ENCODE measurements at places on chromosomes 5 and 9.

GRCh38 chr5:72107901-72108201, 576 bp downstream of the MAP1B start:
- no peak for DNase-seq

DNA sequence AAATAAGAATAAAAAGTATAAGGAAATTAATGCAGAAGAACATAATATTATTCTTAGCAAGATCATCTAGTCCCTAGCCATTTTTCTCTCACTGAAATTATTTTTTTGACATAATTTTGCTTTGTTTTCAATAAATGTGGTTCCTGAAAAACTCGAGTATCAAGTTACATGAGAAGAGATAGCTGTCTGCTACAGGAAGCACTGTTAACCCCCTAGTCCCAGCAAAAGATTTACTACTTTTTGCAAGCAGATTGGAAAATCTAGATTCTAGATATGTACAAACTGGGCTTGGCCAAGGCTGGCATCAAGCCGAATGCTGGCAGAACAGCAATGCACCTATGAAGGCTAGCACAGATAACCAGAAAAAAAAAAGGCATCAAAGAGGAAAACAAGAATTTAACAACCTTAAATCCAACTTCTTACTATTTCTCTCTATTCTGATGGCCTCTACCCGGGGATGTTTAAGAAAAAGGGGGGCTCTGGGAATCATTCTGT, 21.9 kb upstream of the ISCA1 start:
- DNase-seq: no peak

DNA sequence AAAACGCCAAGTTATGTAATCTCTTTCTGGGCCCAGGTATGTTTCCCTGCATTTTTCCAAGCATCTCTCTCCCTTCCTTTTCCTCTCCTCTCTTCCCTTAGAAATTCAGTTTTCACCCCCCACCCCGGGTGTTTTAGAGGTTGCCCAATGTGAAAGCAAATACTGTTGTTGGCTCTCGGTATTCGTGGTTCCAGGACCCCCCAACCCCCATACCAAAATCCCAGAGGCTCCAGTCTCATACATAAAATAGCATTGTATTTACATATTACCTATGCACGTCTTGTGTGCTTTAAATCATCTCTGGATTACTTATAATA, 48.8 kb downstream of the ACER2 start:
- no peak for DNase-seq

DNA sequence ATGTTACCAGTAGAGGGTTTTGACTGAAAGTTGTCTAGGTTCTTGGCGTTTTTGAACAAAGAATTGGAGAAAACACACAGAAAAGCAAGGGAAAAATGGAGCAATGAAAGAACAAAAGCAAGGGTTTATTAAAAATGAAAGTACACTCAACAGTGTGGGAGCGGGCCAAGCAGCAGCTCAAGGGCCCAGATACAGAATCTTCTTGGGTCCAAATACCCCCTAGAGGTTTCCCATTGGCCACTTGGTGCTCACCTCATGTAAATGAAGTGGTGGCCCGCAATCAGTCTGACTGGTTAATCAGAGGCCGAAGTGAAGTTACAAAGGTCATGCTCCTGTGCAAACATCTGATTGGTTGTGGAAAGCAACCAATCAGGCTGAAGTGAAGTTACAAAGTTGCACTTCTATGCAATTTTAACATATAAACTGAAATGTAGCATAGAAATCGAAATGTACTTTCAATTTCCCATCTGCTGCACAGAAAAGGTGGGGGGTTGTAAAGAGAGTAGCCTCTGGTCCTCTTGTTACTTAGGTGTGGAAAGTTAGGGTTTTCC, 1.9 kb upstream of the GM2A start:
- peak; percentile 21 for DNase-seq

GRCh38 chr5:759781-760362, 24.7 kb downstream of the ZDHHC11B start:
- no peak for DNase-seq

- DNase-seq: no peak
Measured at GRCh38 chr9:13750639-13751038, 471.1 kb upstream of the MPDZ start.

- DNase-seq: no peak
Measured at GRCh38 chr5:154714266-154714986, 40.8 kb upstream of the LARP1 start.

DNA sequence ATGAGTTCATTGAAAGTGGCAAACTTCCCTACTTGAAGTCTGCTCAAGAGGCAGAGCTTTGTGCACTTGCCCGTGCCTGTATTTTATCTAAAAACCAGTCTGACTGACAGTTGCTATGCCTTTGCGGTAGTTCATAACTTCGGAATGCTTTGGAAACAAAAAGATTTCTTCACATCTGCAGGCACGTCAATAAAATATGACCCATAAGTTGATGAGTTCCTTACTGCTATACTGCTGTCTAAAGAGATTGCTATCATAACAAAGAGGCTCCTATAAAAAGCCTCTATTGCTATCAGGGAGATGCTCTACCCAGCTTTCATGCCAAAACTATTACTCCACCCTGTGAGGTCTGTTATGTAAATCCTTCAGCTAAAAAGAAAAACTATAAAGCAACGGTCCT, 25.4 kb upstream of the RNF20 start:
- DNase-seq: no peak

GRCh38 chr5:14399054-14399692, 182.4 kb upstream of the OTULINL start:
- no peak for DNase-seq

DNA sequence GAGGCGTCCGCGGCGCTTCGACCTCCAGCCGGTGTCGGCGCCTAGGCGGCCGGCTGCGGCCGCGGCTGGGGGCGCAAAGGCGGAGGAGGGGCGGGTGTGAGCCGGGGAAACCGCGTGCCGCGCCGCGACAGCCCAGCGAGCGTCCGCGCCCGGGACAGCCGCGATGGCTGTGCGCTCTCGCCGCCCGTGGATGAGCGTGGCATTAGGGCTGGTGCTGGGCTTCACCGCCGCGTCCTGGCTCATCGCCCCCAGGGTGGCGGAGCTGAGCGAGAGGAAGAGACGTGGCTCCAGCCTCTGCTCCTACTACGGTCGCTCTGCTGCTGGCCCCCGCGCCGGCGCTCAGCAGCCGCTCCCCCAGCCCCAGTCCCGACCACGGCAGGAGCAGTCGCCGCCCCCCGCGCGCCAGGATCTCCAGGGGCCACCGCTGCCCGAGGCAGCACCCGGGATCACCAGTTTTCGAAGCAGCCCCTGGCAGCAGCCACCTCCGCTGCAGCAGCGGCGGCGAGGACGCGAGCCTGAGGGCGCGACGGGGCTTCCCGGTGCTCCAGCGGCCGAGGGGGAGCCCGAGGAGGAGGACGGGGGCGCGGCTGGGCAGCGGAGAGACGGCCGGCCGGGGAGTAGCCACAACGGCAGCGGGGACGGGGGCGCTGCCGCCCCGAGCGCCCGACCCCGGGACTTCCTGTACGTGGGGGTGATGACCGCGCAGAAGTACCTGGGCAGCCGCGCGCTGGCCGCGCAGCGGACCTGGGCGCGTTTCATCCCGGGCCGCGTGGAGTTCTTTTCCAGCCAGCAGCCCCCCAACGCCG, 605 bp downstream of the CHSY3 start:
- no peak for DNase-seq

DNA sequence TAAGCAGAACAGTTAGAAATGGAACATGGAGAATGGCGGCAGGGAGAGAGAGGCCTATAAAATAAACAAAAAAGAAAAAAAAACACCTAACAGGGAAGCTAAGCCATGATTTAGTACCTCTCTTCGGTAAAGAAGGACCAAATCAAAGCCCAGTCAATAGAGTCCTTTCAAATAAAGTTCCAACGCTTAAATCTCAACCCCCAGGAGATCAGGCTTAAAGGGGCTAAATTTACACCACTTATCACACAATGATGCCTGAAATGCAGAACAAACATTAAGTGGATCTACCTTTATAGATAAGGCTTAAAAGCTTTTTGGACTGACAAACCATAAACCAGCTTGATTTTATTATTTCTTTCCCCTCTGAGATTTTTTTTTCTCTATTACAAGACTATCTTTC, 66.3 kb downstream of the PRELID2 start:
- no peak for DNase-seq

GRCh38 chr9:76701441-76702039, 62.7 kb upstream of the PCA3 start:
- no peak for DNase-seq

- DNase-seq: no peak
Measured at GRCh38 chr9:105307591-105308130, 63.2 kb downstream of the SLC44A1 start.

GRCh38 chr5:67409126-67409777, 212.7 kb upstream of the CD180 start:
- no peak for DNase-seq

DNA sequence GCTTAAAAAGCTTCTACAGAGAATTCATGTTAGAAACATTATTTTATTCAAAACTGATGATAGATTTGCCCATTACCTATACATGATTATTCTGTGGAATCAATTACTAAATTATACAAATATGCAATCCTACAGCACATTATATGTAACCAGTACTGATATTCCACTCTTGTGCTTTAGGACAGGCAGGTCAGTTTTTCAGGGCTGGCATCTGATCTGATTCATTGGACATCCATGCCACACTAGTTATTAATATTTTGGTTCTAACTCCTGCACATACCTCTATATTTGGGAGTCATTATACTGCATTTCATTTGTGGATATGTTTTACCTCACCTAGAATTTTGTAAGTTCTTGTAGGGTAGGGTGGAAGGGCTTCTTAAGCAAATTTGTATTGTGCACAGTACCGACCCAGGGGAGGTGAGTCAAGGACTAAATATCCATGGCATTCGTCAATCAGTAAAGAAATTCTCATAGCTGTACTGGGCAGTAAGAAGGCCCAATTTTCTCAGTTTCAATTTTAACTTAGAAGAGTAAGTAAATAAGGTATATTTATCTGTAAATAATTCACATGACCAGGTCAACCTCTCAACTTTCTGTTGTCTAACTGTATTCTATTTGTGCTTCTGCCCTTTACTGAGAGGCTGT, 33.5 kb downstream of the ELOVL7 start:
- no peak for DNase-seq

GRCh38 chr9:1505489-1505888, 455.3 kb downstream of the DMRT2 start:
- no peak for DNase-seq

DNA sequence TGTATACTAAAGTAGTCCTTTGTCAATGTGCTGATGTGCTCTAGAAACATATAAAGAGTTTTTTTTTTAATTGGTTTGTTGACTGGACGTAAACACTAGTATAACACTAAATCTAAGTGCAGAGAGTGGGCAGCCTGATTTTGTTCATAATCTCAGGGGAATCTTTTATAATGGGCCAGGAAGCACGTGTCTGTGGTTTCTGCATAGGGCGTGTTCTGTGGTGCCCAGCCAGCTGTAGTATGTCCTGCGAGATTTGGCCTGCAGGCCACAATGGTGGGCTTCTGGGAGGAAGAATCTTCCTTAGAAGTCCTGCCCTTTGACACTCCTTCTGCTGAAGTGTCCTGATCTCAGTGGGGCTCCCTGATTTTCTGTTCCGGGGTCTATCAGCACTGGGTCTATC, 49.0 kb upstream of the DHFR start:
- no peak for DNase-seq

GRCh38 chr9:77764894-77765780, 117.0 kb upstream of the GNA14 start:
- no peak for DNase-seq

DNA sequence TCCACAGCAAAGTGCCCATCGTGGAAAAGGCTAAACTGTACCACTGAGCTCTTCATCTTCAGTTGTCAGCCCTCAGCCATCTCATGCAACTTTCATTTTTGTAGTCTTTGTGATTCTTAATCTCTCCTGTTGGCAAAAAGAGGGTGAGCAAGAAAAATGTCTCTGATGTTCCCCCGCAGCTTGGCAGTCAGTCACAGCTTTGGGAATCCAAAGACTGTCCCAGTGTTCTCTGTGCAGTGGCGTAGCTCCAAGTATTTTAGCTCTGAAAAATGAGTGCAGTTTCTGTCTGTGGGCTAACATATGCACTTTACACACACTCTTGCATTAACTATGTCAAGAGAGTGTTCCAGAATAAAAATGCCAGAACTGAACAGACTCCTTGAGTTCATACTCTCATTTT, 372.2 kb downstream of the TMEM232 start:
- no peak for DNase-seq

DNA sequence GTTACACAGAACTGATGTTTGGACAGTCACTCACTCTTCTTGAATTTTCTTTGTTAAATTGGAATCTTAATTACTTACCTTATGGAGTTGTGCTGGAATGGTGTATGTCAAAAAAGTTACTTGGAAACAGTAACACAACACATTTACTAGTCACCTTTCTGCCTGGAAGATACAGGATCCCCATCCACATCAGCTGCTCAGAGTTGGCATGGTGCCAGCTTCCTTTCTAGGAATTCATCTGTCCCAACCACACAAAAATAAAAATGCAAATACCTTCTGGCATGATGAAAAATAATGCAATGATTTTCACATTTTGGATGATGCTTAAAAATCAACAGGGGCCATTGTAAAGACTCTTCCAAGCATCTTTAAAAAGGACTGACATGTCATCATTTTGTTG, 341.5 kb downstream of the TMEM38B start:
- DNase-seq: no peak

DNA sequence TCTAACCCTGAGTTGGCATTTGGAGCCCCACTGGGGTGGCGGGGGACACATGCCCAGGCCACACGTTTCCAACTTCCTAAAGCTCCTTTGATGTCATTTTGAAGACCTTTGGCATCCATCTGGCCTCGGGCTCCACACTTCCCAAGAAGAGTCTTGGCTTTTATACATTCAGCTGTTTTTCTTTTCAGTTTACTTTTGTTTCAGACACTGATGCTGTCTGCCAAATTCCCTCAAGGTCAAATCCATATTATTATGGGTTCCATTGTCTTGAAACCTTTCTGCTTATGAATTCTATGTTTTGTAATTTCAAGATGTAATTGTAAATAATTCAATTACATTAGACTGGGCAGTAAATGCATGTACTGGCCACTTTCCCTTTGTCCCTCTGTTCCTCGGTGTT, 23.7 kb upstream of the NFIB start:
- no peak for DNase-seq

GRCh38 chr5:115583474-115583873, 18.8 kb downstream of the TICAM2 start:
- DNase-seq: no peak

DNA sequence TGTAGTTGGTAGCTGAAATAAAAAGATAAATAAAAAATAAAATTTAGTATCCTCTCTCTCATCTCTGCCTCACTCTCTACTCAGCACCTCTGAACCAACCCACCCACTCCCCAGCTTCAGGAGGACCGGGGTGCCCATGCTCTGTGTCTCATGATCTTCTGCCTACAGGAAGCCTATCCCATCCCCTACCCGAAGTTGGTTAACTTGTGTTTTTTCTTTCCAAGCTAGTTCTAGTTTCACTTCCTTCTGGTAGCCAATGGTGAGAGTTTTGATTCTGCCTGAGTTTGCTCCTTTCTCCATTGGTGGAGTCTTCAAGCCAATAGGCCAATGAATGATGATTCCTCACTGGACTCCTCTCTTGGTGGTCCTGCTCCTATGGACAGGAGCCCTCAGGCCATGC, 32.1 kb downstream of the SNX24 start:
- DNase-seq: no peak

GRCh38 chr9:4962085-4962484, 23.0 kb upstream of the JAK2 start:
- no peak for DNase-seq

GRCh38 chr9:98107926-98108325, 11.1 kb downstream of the TRIM14 start:
- DNase-seq: no peak
